Stimulated activated CD4-positive, alpha-beta T cell treated with anti-CD3 and anti-CD28 coated beads, Interleukin-1b, Interleukin-23, amount 100 ng/mL, for 1 hour (primary cell): ENCODE measurements at places on chromosomes 6 and 20.

DNA sequence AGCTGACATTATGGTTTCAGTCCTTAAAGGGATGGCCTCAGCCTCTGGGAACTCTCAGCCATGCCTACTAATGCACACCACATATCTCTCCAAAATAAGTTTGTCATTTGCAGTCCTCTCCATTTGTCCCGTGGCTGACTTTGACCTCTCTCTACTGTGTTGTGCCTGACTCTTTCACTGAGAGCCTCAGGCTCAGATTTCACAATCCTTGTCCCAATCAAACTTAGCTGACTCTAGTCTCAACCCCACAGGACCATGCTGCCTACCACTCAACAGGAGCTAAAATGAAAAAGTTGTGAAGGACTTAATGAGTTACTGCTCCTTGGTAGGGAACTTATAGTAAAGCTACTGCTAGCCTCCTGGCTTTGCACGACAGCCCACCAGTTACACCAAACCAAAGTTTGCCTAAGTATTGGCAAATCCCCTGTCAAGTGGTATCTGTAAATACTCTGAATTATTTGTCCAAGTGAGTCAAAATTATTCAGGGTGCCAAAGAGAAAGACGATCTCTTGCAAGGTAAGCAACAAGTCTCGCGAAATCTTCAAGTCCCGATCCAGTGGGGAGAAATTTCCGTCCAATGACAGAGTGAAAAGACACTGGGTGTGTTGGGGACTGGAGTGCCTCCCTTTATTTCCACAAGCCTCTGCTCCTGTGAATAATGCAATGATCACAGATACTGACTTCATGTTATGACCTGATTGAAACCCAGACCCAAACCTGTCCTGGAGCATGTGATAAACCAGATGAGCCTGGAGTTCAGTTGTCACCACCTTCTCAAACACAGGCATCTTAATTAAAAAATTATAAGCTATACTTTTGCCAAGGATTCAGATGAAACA lies 124.4 kb upstream of the FOXQ1 start:
- no peak for DNase-seq

- DNase-seq: no peak
Observed at GRCh38 chr6:16343593-16343992, 105.2 kb downstream of the GMPR start.

DNA sequence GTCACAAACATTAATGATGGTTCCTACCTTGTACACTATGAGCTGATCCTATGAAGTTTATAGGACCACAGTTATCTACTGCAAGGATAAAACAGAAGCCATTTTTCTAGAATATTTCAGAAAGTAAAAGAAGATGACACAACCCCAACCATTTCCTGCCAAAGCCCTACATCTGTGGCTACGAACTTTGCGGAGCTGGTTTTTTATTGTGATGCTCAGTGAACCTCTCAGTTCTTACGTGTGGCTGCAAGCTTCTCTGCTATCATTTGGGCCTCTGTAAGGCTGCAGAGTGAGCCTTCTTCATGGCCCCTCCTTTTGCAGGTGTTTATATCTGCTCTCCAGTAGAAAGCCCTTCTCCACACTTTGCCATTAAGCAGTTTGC lies 17.8 kb upstream of the TAGAP start:
- DNase-seq: no peak

DNA sequence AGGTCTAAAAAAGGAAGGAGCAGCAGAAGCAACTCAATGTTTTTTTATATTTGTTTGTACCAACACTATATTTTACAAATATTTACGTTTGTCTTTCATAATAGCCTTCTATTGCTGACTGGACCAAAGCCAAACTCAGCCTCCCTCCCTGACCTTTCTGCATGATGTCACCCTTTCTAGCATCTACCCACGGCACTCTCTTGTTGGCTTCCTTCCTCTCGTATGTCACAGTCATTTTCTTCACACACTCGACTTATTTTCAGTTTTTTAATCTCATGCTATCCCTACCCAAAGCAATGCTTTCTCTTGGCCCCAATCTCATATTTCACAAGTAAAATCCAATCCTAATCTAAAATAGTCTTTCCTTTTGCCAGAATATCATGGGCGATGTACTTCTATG lies 16.3 kb upstream of the FAM8A1 start:
- no peak for DNase-seq

GRCh38 chr6:134732763-134733162 lies 217.1 kb downstream of the ALDH8A1 start:
- DNase-seq: no peak

DNA sequence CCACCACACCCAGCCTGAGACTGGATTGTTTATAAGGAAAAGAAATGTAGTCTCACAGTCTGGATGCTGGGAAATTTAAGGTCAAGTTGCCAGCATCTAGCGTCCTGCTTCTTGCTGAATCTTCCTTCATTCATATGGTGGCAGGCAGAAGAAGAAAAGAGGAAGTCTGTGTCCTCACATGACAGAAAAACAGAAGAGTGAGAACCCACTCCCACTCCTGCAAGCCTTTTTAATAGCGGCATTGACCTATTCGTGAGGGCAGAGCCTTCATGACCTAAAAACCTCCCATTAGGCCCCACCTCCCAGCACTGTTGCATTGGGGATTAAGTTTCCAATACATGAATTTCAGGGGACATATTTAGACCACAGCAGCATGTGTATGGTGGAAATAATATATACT lies 160.8 kb upstream of the BMP2 start:
- DNase-seq: no peak

GRCh38 chr6:79335133-79335674 lies 100.7 kb upstream of the HMGN3 start:
- DNase-seq: no peak

GRCh38 chr20:12504779-12505178 lies 504.0 kb upstream of the SPTLC3 start:
- no peak for DNase-seq

GRCh38 chr20:57804470-57805250 lies 94.8 kb upstream of the PMEPA1 start:
- DNase-seq: no peak

- no peak for DNase-seq
Observed at GRCh38 chr20:44111712-44112335, 75.2 kb downstream of the JPH2 start.

GRCh38 chr6:114403858-114404257 lies 61.0 kb upstream of the HS3ST5 start:
- no peak for DNase-seq

GRCh38 chr6:163373240-163373639 lies 41.3 kb upstream of the QKI start:
- no peak for DNase-seq

- DNase-seq: no peak
Observed at GRCh38 chr6:164296411-164296810, 881.9 kb downstream of the QKI start.

DNA sequence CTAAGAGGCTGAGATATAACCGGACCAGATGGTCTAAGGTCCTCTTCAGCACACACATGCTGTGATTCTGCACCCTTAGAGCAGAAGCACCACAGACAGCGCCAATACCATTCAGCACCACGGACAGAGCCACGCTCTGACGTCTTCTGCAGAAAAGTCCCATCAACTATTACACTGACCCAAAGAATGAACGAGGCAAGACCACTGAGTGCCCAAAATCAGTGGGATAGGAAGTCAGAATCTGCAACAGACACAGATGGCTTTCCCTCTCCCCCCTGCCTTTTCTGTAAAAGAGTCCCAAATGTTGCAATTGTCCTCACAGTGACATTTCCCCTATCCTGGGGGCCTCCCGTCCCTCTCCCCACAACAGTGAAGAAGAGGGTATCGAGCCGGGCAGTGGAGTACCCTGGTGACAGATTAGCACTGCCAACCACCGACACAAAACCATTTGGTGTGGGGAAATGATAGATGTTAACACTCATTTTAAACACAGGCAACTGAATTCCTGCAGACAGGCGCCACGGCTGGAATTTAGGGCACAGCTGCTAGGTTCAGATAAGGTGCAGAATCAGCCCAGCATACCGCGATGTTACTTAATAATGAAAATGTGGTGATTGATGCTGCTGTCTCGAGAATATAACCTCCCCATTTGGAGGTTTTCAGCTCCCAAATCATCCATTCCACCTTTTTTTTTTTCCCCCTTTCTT lies 66.6 kb upstream of the CTNNBL1 start:
- no peak for DNase-seq

DNA sequence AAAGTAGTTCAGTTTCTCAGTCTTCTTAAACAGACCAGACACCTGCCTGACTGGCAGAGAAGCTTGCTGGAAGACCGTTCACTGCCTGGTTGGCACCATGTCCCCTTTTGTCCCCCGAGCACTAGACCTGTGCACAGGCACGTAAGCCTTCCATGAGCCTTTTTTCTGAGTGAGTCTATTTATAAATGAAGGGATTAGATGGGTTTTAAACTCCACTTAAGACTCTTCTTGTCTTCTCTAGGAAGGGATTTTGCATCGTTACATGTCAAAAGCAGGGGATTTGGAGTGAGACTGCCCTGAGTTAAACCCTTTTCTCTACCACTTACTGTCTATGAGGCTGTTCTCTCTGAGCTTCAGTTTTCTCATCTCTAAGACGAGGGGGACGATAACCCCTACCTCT lies 37.6 kb downstream of the STK35 start:
- DNase-seq: no peak

- no peak for DNase-seq
Observed at GRCh38 chr6:10626154-10626741, 68.2 kb downstream of the C6orf52 start.

- DNase-seq: no peak
Observed at GRCh38 chr6:7200598-7201443, 93.1 kb downstream of the RREB1 start.

GRCh38 chr6:72788188-72788587 lies 166.3 kb downstream of the KCNQ5 start:
- DNase-seq: no peak

DNA sequence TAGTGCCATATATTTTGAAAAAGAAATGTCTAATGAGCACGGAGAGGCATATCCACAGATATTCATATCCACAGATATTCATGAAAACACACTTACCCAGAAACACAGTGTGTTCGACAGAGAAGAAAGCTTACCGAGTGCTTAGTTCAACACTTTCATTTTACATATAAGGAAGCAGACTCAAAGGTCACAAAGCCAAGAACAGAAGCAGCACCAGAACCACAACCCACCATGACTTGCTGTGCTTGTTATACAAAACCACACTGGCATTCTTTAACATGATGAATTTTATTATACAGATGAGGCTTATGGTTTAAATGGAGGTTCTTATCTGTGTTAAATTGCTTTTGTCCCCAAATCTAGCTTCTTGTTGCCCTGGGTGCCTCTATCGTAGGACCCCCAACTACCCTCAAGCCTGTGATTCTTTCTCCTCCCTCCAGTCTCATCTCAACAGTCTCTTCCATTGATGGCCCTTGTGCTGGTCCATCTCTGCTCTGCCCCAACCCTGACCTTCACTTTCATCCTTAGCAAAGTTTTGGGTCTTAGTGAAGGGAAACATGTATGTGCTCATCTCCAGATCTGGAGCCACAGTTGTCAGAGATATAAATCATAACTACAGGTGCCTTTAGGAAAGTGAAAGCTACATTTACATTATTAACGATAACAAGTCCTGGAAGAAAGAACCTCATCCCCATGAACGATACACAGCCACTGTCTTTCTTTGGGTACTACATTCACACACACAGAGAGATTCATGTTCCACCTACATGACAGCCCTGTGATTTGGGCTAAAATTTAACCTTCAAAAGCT lies 40.0 kb downstream of the SF3B5 start:
- DNase-seq: no peak

DNA sequence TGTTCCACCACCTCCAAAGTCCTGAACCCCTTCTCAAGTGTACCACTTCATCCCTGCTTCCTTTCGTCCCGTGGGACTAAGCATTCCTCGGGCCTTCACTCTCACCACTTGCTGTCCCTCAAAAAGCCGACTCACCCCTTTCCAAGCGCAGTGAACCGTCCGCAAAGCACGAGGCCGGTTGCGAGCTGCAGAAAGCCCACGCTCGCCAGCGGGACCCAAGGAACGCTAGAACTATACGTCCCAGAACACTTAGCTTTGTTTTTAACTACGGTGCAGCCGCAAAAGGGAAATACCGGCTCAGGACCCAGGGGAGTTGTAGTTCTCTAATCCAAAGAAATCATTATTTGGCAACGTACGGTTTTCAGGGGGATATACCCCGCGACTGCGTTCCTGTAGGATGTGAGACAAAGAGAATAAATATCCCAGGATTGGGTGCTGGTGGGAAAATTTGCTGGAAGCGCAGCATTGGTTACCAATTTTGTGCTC lies 416 bp upstream of the POLR1H start:
- no peak for DNase-seq

DNA sequence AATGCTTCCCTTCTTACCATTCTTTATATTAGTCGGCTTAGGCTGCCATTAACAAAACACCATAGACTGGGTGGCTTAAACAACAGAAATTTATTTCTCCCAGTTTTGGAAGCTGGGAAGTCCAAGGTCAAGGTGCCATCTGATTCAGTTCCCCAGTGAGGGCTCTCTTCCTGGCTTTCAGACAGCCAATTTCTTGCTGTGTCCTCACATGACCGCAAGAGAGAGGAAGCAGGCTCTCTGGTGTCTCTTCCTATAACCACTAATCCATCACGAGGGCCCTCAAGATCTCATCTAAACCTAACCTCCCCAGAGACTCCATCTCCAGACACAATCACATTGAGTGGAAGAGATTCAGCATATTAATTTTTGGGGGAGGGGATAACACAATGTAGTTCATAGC lies 193.0 kb upstream of the SGK1 start:
- DNase-seq: no peak

- DNase-seq: no peak
Observed at GRCh38 chr20:51565298-51566144, 23.0 kb upstream of the NFATC2 start.

- no peak for DNase-seq
Observed at GRCh38 chr6:37654727-37655500, 42.8 kb downstream of the MDGA1 start.

DNA sequence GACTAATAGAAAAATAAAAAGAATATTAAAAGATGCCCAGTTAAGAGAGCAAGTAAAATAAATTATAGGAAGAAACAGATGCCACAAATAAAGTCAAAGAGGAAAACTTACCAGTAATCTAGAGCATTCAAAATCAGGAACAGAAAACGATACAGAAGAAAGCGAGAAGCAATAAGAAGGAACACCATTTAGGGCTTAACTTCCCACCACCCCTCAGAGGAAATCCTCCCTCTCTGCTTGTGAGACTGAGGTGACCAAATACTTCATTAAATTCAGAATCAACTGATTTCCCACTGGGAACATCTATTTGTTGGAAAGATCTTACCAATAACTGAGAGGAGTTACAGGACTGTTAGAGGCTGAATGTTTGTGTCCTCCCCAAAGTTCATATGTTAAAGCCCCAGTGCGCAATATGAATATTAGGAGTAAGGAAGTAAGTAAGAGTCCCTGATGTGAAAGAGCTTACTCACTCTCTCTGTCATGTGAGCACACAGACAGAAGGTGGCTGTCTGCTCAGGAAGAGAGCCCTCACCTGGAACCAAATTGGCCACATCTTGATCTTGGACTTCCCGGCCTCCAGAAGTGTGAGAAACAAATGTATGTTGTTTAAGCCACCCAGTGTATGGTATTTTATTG lies 19.5 kb downstream of the KATNA1 start:
- no peak for DNase-seq

GRCh38 chr6:132498638-132499037 lies 14.3 kb downstream of the STX7 start:
- DNase-seq: no peak

GRCh38 chr6:13375360-13375878 lies 47.1 kb upstream of the TBC1D7 start:
- no peak for DNase-seq
